Naive thymus-derived CD4-positive, alpha-beta T cell (primary cell): ENCODE measurements at places on chromosomes 3 and 15.

DNA sequence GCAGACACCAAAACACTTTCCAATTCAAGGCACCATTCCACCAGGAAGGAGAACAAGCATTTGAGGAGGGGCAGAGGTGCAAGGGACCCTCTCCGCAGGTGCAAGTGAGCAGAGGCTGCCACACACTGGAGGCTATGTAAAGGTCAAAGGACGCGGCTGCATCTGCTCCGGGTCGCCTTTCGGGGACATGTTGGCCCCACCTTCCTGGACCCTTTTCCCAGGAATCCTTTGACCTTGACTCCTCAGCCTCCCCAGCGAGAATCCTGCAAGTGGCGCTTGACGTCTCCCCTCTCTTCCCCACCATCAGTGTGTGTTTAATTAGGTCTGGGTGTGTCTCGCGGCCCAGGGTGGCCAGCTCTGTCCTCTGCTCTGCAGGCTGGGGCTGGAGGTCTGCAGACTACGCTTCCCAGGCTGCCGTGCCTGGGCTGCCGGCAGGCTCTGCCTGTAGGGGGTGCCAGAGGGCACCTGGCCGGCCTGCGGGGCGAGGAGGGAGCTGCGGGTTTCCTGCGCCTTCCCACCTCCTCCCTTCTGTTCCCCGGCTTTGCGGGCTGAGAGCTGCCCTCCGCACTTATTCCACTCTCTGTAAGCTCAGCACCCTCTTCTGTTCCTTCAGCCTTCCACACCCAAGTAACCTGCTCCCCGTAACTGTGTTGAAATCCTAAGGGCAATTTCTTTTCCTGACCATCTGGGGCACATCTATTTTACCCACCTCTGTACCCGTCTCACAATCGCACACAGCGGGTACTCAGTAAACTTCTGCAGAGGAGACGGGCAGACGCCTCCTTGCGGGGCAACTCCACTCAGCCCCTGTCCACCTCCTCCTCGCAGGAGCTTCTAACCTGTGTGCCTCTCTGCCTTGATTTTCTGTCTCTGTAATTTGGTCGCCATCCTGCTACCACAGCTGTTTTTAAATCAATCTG is 129.8 kb downstream of the NSMCE3 start:
- H3K27ac ChIP-seq = no peak overlapping the region
- no peak overlapping the region for H3K4me3 ChIP-seq
- H3K36me3 ChIP-seq = no peaks in the 10 kb centered on the region
- H3K4me1 ChIP-seq = no peaks in the 10 kb centered on the region

DNA sequence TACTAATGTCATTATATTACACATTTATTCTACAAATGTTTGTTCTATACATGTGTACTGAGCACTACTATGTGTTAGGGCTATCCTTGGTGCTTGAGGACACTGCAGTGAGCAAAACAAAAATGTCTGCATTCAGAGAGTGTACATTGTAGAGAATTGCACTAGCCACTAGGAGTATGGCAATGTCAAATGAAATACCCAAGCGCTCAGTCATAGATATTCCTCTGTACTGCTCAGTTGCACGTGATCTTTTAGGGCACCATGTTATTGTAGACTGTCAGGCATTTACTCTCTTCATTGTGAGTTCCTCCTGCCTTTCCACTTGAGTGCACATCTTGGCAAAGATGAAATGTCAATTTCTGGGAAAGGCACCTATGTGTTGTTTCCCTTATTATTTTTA is 36.8 kb downstream of the FNDC3B start:
- no peaks in the 10 kb centered on the region for H3K27me3 ChIP-seq
- no peaks in the 10 kb centered on the region for H3K4me1 ChIP-seq
- H3K4me3 ChIP-seq = no peak overlapping the region
- H3K27ac ChIP-seq = no peak overlapping the region
- no peak for DNase-seq
- H3K36me3 ChIP-seq = no peaks in the 10 kb centered on the region

DNA sequence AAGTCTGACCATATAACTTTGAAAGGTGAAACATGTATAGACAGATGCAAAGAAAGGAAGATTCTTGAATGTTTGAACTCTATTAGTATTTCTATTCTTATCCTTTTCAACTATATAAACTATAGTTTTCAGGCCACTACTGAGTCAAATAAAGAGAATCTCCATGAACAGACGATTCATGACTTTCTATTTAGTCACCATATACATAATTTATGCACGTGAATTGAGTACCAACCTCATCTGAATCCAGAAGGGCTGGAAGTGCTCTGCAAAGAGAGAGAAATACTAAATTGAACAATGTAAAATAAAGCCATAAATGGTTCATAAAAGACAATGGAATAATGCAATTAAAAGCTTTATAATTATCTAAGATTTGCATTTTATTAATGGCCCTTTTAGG is 9.5 kb upstream of the VPS39 start:
- H3K4me1 ChIP-seq = no peaks in the 10 kb centered on the region
- no peak overlapping the region for H3K4me3 ChIP-seq
- DNase-seq = no peak
- H3K27me3 ChIP-seq = no peaks in the 10 kb centered on the region
- H3K36me3 ChIP-seq = peaks cover 19% of the 10 kb centered on the region

DNA sequence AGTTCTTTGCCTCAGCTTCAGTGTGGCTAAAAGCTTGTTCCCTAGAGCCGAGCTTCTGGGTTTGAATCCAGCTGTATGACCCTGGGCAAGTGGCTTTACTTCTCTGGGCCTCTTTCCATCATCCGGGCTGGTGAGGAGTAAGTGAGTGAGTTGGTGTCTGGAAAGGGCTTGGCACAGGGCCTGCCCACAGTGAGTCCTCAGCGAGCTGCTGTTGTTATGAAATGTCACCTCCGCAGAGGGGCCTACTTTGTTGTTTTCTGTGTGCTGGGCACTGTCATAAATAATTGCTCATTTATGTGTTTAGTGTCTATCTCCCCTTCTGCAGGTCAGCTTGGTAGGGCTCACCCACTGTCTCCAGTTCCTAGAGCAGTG is 31.7 kb downstream of the SLC6A6 start:
- no peak overlapping the region for H3K4me3 ChIP-seq
- H3K36me3 ChIP-seq = no peaks in the 10 kb centered on the region
- H3K27me3 ChIP-seq = no peaks in the 10 kb centered on the region

DNA sequence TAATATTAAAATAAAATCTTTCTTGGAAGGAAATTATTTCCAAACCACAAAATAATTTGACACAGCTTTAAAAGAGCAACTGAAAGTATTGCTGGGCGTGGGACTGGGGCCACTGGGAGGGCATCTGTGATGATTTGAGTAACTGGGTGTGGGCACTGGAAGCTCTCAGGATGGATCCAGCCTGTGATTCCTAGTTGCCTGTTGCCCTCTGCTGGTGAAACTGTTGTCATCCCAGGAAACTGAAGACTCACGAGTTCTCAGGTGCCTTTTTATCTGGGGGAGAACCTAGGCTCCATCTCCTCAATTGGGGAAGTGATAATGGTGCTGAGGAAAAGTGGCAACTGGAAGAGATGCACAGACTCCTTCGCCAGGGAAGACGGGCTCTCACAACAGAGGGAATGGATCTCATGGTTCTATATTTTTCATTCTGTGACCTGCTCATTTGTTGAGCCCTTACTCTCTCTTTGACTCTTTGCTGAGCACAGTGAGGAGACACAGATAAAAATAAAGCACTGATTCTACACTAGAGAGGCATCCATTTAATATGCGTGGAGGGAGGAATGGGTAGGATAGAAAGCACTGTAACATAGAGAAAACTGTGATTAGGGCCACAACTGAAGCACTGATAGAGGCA is 61.6 kb downstream of the TPRG1 start:
- no peaks in the 10 kb centered on the region for H3K36me3 ChIP-seq
- DNase-seq = no peak
- no peak overlapping the region for H3K27ac ChIP-seq
- H3K4me3 ChIP-seq = no peak overlapping the region
- H3K4me1 ChIP-seq = no peaks in the 10 kb centered on the region
